ENCODE measurements at places on chromosomes 6 and 20.

DNA sequence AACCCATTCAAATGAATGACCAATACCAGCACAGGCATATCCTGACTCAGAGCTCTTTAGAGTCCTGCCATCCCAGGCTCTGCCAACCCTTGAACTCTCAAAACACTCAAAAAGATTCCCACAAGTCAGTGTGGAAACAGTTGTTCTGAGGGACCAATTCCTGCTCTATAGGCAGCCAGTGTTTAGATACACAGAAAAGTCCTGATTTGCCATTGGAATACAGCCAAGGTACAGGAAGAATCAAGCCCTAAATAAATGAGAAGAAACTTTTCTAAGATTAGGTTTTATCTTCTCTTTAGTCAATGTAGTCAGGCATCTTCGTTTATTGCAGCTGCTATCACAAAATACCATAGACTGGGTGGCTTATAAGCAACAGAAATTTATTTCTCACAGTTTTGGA is 626.8 kb upstream of the ARID1B start:
- DNase-seq: no peak

GRCh38 chr6:42226645-42227143 is 9.0 kb upstream of the MRPS10 start:
- no peak for DNase-seq

DNA sequence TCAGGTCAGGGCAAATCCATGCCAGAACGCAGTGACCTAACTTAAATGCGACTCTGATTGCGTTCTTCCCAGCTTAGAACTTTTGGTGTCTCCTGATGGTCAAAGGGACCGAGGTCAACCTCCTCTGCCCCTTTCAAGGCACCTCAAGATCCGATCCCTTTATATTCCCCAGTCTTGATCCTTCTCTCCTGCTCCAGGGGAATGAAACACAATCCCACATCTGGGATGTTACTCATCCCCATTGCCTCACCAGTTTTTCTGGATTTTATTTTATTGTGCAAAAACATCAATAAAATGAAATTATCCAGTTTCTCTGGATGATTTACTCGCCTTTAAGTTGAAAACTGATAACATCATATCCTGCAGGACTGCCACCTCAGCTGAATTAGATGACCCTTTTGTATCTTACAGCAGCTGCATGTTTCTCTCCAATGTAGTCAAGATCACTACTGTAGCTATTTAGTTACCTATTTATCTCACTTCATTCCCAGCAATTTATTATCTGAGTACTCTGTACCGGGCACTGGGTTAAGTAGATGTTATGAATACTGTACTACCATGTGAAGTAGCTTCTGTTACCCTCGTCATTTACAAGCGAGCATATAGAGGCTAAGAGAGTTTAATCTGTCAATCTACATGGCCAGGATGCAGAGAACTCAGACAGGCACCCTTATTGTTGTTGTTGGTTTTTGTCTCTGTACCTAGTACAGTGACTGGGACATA is 44.0 kb downstream of the IRAK1BP1 start:
- DNase-seq: no peak

DNA sequence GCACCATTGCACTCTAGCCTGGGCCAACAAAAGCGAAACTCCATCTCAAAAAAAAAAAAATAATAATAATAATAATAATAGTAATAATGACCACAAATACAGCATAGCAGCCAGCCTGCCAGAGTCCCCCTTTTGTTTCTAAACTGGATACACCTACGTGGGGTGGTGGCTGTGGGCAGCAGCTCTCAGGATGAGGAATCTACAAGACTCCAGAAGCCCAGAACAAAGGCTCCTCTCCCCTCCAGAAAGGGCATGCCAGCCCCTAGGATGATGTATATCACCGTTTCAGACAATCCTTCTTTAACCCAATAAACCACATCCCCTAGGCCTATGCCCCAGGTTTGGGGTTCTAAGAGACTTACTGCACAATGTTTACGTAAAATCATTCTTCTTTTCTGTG is 155.9 kb downstream of the QRSL1 start:
- no peak for DNase-seq

DNA sequence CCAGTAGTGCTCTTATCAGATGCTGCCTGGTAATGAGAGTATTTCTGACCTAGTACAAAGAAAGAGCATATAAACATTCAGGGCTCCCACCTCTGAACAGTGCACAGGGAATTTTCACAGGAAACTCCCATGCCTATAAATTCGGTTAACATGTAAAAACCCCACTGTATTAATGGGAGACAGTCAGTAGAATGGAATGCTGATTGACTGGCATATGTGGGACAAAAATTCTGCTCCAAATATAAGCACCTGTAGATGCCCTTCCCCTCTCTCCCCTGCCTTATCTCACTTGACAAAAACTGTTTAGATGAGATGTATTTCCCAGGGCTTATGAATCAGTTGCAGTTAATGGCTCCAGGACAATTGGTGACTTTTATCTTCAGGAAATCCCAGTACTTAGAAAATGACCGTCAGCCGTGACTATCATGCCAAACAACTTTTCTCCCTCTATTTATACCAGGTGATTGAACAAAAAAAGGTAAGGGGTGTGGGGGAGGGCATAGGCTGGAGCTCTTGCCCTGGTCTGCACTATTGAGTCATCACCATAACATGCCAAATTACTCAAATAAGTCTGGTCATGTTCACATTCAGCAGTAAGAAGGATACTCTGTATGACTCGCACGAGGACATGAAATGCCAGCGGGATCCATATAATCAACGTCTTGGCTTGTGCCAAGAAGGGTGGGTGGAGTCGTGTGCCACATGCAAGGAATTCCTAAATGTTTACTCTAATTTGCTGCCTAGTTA is 176.4 kb upstream of the BMP2 start:
- no peak for DNase-seq

DNA sequence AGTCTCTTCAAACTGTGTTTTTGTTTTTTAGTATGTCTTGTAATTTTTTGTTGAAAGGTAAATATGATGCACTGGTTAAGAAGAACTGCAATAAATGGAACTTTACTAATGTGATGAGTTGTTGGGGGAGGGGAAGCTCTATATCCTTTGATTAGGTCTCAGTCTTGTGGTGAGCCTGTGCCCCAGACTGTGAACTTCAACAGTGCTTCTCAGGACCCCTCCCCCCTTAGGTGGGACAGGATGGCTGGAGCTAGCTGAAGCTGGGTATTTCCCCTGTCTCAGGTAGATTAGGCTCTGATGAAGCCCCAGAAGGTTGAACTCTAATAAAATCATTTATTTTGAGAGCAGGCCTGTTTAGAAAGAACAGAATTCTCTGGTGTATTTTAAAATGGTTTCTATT is 31.4 kb upstream of the TASP1 start:
- DNase-seq: no peak

DNA sequence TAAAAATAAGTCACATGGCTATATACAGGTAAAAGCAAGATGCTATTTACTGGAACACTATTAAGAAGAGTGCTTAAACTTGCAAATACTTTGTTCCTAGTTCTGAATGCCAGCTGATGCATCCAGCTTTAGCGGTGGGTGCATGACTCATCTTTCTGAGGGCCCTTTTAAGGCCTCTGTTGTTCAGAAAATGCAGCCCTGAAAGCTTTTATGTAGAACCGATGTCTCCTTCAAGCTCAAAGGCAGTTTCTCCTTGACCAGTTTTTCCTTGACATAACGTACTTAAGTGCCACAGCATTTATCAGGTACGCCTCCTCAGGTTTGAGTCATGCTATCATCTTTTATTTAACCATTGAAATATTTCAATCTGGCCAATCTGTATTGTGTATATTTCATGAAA is 82.8 kb downstream of the MLIP start:
- no peak for DNase-seq

- DNase-seq: no peak
Observed at GRCh38 chr6:113676057-113676456, 181.1 kb upstream of the MARCKS start.

- no peak for DNase-seq
Observed at GRCh38 chr20:16918366-16918765, 170.2 kb downstream of the OTOR start.

DNA sequence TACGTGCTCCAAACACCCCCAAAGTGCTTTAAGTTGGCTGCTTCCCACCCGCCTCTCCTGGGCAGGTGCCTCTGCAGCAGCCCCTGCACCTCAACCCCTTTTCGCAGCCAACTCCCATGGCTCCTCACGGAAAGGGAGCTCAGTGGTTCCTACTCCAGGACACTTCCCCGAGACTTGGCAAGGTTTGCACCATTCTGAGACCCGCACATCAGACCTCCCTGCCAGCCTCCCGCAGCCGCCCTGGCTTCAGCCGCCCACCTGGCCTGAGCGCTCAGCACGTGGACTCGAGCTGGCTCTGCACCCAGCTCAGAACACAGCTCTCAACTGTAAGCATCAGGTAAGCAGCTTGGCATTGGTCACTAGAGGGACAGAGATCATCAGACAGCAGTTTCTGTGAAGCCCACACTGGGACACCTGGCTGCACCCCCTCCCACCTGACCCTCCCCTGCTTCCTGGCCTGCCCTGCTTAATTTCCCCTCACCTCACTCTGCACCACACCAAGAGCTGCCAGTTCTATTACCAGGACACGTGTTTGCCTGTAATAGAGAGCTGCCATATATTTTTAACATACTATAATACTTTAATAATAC is 28.5 kb downstream of the GMDS start:
- DNase-seq: no peak

DNA sequence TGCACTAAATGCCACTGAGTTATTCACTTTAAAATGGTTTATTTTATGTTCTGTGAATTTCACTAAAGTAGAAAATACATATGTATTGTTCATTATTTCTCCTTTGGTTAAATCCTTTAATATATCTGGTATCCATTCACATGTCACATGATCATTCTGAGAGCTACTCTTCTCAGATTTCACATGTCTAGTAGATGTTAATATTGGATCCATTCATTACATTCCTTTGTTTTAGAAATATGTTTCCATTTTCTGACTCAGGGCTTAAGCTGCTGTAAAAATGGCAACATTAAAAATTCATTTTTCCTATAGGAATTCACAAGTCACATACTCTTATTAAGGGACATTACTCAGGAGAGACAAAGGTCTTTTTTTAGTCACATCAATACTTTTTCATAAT is 205.4 kb downstream of the ZFAND3 start:
- no peak for DNase-seq

DNA sequence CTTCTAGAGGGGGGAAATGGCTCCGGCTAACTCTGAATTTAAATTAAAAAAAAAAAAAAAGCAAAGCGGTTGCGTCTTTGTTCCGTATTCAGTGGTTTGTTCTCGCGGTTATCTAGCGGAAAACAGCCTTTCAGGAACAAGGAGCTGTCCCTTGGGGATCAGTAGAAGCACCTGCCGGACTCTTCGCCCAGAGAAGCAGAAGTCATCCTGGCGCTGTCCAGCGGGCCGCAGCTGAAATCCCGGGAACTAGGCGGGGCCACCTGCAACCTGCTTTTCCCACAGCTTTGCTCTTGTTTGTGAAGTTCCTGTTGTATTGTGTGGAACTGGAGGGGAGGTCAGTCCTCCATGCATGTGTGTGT is 43.9 kb upstream of the GJE1 start:
- no peak for DNase-seq

GRCh38 chr20:53805895-53806384 is 212.3 kb upstream of the ZNF217 start:
- no peak for DNase-seq

- no peak for DNase-seq
Observed at GRCh38 chr6:70706491-70707123, 38.9 kb downstream of the SMAP1 start.

DNA sequence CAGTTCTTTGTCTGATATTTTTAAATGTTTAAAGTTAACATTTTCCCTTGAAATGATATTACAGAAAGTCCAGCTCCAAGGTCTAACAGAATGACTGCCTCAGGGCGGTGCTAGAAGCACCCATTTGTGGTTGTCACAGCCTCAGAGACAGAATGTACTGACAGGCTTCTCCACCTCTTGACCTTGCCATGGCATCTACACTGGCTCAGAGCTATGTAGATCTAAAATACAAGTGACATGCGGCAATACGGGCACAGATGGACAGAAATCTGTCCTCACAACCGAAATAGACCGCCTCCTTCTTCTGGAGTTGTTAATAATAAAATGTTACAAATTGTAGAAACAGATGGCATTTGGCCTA is 167.2 kb upstream of the THEMIS start:
- DNase-seq: no peak

- DNase-seq: no peak
Observed at GRCh38 chr6:96631248-96631647, 68.3 kb downstream of the FHL5 start.

DNA sequence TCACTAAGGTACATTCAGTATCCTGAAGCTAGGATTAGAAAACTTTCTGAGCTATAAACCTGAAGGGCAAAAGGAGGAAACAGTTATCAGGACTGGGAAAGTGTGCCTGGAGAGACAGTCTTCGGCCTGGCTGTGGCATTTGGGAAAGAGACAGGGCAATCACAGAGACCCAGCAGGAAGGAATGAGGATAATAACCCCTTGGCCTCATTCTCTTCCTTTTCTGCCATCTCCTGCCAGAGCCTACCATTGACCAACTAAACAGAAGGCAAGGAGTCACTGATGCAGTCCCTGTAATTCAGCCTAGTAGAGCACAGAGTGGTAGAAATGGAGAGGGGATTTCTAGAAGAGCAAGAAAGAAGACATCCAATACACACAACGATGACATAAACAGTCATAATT is 359.4 kb downstream of the HDGFL1 start:
- no peak for DNase-seq

- DNase-seq: no peak
Observed at GRCh38 chr20:45100563-45101245, at the start of gene KCNS1. Gene KCNS1, minus strand, starts transcription at chr20:45101127. Its CDS starts 1,891 bp downstream, at chr20:45099236.

GRCh38 chr6:138088326-138088762 is 18.9 kb downstream of the PERP start:
- no peak for DNase-seq

DNA sequence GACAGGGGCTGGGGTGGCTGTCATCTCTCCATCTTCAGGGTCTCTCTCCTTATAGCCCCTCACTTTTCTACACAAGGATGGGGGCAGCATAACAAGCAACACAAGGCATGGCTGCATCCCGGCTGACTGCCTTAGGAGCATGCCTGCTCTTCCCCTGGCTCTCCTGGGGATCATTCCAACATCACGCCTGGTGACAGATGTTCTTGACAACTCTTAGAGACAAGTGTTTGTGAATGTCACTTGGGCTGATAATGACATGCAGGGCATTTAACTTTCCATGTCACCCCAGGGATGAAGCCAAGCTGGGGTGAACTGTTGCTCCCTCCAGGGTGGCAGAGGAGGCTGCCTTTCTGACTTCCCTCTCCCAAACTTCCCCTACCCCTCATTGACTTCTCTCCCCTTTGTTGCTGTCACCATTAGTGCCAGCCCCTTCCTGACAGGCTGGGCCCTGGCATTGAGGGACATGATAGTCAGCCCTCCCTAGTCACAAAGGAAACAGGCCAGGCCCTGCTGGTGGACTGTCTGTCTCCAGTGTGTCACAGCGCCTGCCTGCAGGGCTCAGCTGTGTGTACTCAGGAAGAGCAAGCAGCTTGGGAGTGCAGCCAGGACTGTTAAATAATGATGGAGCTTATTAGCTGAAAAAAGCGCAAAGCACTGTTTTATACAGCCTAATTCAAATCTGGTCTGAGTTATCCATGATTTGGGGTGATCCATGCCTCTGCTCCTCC is 161.8 kb downstream of the LRFN2 start:
- DNase-seq: no peak

Measured in GM10248 (cell line).